ENCODE measurements at places on chromosomes 7 and 10.

DNA sequence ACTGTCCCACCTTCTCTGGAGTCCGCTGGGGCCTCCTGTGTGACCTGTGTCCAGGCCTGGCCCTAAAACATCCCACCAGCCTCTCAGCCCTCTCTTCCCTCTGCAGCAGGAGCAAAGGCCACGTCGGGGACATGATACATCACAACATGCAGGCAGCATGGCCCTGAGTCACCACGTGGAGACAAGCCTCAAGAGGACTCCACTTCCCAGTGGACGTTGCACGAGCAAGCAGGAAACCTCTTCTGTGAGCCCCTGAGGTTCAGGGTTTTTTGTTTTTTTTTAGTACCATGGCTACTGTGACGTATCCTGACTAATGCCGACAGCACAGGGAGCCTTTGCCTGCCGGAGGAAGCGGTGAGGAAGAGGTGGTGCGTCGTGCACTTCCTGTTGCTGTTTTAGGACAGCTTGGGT is 165.9 kb downstream of the DNAJB6 start:
- no peak for DNase-seq

- peak; percentile 89 for DNase-seq
These were observed 509.0 kb upstream of the PODXL start for GRCh38 chr7:132065193-132065988.

GRCh38 chr10:132616170-132616995 is 78.8 kb downstream of the INPP5A start:
- no peak for DNase-seq

DNA sequence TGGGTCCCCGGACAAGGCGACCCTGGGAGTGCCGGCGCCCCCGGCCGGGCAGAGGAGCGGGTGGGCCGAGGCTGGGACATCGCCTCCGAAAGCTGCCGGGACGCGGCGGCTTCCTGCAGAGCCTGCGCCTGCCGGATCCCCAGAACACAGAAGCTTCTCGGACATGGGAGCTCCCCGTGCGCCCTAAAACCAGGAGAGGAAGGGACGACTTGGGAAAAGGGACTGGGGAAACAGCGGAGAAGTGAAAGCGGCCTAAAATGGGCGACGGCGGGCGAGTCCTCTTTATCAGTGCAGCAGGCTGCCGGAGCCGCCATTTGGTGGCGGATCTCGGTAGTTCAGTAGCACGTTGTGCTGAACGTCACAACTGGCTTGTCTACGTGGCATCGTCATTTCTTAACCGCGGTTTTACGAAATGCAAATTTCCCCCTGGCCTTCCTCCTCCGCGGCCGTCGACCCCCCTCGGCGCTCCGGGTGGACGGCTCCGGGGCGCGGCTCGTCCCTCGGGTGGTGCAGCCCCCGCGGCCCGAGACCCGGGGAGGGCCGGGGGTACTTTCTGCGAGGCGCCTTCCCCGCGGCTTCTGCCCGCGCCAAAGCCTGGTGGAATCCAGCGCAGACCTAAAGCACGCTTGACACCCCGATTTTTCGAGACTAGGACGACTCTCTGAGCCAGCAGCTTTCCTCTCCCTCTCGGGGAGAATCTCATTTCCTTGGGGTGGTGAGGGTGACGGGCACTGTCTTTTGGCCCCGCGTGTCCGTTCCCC is 9.9 kb upstream of the SPAG6 start:
- DNase-seq = peak; percentile 80

DNA sequence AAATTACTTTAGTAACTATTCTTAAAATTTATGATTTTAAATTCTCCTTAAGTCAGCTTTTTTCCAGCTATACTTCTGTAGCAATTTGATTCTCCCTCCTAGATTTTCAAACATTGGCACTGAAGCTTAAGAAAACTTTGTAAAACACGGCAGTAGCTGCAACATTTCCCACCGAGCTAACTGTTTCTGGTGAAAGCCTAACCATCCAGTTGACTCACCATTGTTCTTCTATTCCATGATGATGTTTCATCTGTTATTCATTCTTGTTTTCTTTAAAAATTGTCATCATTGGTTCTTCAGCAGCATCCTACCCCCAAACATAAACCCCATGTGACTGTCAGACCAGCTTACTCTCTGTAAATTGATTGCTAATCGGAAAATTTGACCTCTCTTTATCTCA is 312.3 kb downstream of the DGKB start:
- DNase-seq = no peak

- peak; percentile 5 for DNase-seq
These were observed 296.5 kb downstream of the SORCS3 start for GRCh38 chr10:104937567-104937966.

GRCh38 chr10:79149662-79150443 is 81.1 kb downstream of the ZMIZ1 start:
- DNase-seq = peak; percentile 83

DNA sequence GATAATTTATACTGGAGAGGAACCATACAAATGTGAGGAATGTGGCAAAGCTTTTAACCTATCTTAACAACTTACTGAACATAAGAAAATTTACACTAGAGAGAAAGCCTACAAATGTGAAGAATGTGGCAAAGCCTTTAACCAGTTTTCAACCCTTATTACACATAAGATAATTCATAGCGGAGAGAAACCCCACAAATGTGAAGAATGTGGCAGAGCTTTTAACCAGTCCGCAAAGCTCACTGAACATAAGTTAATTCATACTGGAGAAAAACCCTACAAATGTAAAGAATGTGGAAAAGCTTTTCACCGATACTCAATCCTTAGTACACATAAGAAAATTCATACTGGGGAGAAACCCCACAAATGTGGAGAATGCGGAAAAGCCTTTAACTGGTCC is 37.9 kb downstream of the ZNF138 start:
- no peak for DNase-seq

GRCh38 chr10:92690211-92690914 is 608 bp downstream of the HHEX start:
- peak; percentile 83 for DNase-seq

- DNase-seq = no peak
These were observed 1438.7 kb downstream of the REEP3 start for GRCh38 chr10:64959883-64960282.

GRCh38 chr7:158710651-158711102 is 6.1 kb upstream of the NCAPG2 start:
- no peak for DNase-seq

GRCh38 chr7:159127691-159128642 is 16.7 kb downstream of the VIPR2 start:
- DNase-seq = no peak

DNA sequence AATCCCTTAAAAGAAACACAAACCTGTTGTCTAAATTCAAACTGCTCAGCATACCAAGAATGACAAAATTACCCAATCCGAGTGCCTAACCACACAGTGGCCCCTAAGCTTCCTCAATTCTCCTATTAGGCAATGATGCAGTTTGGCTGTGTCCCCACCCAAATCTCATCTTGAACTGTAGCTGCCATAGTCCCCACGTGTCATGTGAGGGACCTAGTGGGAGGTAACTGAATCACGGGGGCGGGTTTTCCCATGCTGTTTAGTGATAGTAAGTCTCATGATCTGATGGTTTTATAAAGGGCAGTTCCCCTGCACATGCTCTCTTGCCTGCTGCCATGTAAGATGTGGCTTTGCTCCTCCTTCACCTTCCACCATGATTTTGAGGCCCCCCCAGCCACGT is 21.9 kb downstream of the PSAP start:
- no peak for DNase-seq

DNA sequence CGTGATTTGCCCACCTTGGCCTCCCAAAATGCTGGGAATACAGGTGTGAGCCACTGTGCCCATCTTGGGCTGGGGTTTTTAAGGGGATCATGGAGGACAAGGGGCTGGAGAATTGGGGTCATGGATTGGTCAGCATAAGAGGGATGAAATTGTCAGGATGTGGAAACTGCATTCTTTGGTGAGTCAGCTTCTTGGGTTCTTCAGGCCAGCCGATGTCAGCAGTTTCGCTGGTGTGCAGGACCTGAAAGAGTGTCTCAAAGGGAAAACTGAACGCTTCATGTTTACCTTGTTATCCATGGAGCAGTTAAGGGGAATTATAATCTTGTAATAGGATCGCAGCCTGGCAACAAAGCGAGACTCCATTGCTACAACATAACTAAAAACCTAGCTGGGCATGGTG is 13.0 kb downstream of the GALNT17 start:
- DNase-seq = no peak

DNA sequence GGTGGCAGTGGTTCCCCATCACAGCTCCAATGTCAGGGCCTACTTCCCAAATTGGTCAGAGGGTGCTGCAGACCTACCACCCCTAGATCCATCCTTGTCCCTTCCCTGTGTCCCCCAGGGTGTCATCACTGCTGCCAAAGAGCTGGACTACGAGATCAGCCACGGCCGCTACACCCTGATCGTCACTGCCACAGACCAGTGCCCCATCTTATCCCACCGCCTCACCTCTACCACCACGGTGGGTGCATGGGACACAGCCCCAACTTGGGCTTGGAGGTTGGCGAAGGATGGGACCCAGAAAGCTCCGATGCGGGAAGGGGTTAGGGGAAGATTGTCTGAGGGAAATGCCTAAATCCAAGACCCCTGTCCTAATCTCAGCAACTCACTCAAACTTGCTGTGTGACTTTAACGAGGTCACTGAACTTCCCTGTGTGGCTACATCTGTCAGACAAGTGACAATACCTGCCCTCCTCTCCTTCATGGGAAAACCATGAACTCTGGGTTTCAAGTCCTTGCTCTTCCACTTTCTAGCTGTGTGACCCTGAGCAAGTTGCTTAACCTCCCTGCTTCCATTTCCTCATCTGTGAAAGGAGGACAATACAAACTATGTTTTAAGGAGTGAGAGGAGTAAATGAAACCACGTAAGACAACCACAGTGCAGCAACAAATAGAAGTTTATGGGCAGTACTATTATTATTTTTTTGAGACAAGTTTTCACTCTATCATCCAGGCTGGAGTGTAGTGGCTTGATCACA is 4.9 kb upstream of the VSIR start:
- no peak for DNase-seq

DNA sequence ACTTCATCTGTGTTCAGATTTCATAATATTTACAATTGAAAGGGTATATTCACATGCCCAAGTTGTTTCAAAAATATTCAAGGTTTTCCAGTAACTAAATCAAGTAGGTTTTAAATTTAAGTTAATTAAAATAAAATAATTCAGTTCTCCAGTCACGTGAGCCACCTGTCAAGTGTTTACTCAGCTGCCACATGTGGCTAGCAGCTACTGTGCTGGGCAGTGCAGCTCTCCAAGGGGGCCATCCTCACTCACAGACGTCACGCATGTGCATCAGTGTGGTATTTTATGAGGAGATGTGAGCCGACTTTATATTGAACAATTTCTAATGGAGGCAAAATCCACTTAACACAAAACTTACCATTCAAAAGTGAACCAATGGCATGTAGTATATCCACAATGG is 69.7 kb upstream of the CAMK2B start:
- no peak for DNase-seq

DNA sequence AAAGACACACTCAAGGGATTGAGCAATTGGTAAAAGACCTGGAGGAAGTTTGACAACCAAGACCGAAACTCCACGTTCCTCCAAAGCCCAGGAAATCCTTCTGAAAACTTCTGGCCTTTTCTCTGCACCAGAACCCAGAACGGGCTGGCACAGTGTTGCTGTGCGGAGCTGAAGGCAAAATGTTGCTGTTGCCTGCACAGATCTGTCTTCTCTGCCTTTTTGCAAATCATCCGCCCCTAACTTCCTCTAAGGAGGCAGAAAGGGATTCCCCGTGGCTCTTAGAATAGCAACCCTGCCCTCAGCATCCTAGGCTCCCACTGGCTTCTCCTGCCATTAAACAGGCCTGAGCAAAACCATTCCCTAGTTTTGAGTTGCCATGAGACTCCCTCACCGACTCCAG is 44.9 kb downstream of the FIGNL1 start:
- DNase-seq = no peak

- DNase-seq = no peak
These were observed 554.2 kb downstream of the TCERG1L start for GRCh38 chr10:130757271-130757670.

DNA sequence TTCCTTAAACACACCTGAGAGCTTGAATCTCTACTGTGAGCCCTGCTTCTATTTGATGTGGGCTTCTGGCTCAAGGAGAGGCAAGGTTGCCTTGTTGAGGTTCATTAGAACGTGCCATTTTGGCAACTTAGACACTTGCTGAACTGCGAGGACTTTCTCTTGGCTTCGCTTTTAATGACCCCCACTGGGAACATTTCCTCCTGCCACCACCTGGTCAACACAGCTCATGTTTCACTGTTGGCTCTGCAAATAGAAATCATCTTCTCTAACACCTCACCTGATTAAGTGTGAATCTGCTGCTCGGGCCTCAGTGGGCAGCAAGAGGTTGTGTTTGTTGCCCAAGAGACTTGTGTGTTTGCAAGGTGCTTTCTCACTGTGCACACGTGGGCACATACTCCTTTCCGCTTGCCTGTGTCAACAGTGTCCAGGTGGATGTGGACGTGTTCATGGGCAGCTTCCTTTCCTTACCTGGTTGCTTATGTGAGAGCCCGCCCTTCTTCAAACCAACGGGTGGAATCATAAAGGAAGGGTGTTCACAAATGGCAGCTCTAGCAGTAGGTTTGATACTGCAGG is 147.0 kb downstream of the NRP1 start:
- DNase-seq = no peak

GRCh38 chr10:104831272-104831671 is 190.2 kb downstream of the SORCS3 start:
- DNase-seq = no peak

GRCh38 chr7:95582578-95583293 is 13.6 kb downstream of the PDK4 start:
- no peak for DNase-seq

DNA sequence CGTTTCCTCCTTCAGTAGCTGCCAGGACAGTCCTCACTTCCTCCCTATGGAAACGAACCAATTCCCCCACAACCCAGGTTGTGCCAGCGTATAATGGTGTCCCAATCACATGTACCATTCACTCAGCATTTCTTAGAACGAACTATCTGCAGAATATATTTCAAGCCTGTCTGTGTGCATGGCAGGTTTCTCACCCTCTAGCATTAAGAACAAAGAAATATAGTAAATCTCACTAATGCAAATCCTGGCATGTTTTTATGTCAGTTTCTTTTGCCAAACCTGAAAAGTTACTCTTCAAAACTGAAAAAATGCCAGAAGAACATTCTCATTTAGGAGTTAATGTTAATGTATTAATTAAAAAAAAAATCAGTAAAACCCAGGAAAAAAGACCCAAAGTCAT is 405.9 kb upstream of the KLF6 start:
- no peak for DNase-seq

DNA sequence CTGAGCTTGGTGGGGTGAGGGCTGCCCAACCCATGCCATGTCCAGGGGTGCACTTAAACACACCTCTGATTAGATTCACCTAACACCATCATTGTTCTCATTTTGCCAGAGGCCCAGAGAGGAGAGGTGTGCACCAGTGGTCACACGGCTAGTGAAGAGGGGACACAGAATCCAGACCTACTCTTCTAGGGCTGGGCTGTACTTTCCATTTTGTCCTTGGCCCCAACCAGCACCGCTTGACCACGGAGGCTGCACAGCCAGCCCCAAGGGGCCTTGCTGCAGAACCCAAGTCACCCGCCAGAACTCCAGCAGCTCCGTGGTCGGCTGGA is 246 bp upstream of the WDFY4 start:
- no peak for DNase-seq

All from AG08396 (cell line).